ENCODE measurements at places on chromosomes 16 and 17.

- peak; percentile 83 for DNase-seq
Measured at GRCh38 chr16:30458561-30459394, 13.1 kb upstream of the SEPHS2 start.

DNA sequence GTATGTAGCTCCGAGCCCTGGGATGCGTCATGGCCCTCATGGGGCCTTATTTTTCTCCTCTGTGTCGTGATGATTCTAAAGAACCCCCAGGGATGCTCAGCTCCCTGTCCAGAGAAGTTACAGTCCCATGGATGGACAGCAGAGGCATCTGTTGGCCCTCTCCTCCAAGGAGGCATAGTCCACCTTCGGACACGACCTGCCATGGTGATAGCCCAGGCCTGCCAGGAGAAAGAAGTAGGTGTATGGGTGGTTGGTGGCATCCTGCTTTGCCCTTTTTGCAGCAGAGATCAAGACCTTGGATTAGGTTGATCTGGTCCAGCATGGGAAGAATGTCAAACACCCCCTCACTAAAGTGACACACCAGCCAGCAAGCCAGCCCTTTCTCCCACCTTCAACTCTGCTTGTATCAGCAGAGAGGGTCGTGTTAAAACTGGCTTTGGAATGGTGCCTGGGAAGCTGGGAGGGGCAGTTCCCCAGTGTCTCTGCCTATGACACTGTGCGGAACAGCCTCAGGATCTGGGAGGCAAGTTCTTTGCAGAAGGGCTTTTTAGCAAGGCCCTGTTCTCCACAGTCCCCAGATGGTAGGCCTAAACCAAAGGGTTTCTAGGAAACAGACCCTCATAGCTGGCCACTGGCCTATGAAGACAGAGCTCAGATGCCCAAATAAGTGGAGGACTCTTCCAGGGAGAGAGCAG is 259.9 kb upstream of the RPL38 start:
- DNase-seq: no peak

DNA sequence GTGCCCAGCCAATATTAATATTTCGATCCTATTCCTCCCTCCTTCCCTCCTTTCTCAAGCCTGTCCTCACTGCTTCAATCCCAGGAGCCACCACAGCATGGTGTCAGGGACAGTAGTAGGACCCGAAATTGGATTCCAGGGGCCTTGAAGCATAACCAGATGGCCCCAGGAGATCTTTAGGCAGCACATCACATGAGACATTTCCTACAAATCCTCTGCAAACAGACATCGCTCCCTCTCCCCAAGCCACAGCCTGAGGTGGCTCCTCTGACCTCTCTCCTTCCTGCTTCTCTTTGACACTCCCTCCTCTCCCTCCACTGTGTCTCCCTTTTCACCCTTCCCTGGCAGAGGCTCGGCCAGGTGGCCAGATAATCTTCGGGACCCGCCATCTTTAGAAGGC is 76.6 kb downstream of the BMERB1 start:
- DNase-seq: no peak

- no peak for DNase-seq
Measured at GRCh38 chr16:4685292-4685691, 8.1 kb upstream of the NUDT16L1 start.

DNA sequence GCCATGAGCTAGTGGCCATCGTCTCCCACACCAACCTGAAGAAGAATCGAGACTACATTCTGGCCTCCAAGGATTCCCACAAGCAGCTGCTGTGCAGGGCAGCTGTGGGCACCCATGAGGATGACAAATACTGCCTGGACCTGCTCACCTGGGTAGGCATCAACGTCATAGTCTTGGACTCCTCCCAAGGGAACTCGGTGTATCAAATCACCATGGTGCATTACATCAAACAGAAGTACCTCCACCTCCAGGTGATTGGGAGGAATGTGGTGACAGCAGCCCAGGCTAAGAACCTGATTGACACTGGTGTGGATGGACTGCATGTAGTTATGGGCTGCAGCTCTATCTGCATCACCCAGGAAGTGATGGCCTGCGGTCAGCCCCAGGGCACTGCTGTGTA is 70.2 kb downstream of the GRIN2A start:
- no peak for DNase-seq

GRCh38 chr17:16068323-16068722 is 68.7 kb downstream of the TTC19 start:
- DNase-seq: no peak

GRCh38 chr17:57523926-57524632 is 221.0 kb downstream of the CCDC182 start:
- DNase-seq: no peak

GRCh38 chr17:78725448-78726021 is 56.5 kb downstream of the CYTH1 start:
- no peak for DNase-seq

- peak; percentile 13 for DNase-seq
Measured at GRCh38 chr17:10772425-10773380, 31.2 kb downstream of the TMEM238L start.

GRCh38 chr17:81322271-81323082 is 27.4 kb upstream of the SLC38A10 start:
- DNase-seq: peak; percentile 38

- no peak for DNase-seq
Measured at GRCh38 chr16:66258916-66259845, 107.3 kb upstream of the CDH5 start.

DNA sequence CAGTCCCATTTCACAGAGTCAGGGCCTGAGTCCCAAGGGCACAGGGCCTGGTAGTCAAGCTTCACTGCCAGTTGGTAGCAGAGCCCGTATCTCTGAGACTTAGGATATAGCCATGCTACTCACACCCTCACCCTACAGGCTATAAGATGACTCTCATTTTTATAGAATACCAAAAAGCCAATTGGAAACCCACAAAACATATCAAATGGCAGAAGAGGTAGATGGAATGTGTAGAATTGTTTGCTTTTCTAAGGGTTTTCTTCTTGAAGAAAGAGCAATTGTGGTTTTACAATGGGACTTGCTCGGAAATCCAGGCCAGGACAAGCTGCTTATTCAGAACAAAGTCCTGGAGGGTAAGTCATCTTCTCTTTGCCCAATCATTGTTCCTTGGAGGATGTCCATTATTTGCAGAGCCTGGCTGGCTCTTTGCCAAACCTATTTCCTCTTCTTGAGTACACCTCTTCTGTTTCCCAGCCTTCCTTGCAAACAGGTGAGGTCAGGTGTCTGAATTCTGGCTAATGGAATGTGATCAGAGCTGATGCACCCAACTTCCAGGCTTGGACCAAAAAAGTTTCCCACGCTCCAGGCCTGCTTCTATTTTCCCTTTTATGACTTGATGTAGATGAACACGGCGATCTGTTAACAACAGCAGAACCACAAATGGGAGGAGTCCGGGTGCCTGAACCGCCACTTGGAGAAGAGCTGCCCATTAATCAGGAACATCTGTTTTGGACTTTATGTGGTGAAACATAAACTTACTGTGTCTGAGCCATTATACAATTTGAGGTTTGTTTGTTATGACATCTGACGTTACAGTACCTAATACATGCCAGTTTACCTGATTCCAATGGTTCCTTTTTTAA is 16.9 kb upstream of the CCL22 start:
- no peak for DNase-seq

GRCh38 chr16:47026492-47026891 is 53.0 kb upstream of the DNAJA2 start:
- no peak for DNase-seq

GRCh38 chr17:301681-302299 is 50.8 kb downstream of the RPH3AL start:
- DNase-seq: no peak

- no peak for DNase-seq
Measured at GRCh38 chr17:82177761-82178498, 34.7 kb downstream of the CCDC57 start.

DNA sequence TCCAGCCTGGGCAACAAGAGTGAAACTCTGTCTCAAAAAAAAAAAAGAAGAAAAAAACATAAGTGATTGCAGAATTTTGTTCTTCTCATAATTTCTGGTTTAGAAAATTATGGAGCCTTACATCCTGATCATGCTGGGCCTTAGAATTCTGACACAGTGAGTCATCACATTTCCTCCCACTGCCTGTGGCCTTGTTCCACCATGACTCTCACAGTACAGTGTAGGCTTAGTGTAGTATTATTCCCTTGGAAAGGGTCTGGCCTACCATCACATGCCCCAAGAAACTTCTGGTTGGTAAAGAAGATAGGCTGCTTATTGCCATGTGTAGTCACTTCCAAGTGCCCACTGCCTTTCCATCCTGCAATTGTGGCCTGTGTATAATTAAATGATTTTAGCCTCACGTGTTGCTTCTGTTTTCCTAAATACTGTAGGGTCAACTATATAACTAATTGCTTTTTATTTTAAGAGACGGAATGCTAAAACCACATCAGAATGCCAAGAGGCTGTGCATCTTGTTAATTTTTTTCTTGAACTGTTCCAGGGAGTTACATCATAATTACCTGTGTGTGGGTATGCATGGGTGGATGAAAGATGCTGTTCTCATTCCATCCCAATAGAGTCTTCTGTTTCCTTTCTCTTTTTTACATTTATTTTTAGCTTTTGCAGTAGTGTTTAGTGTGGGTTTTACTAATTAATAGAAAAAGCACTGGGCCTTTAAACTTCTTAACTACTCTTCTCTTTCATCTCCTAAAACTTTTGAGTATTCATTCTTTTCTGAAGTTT is 25.9 kb downstream of the OGFOD1 start:
- no peak for DNase-seq

GRCh38 chr16:69109486-69110270 is 4.2 kb downstream of the HAS3 start:
- DNase-seq: no peak

DNA sequence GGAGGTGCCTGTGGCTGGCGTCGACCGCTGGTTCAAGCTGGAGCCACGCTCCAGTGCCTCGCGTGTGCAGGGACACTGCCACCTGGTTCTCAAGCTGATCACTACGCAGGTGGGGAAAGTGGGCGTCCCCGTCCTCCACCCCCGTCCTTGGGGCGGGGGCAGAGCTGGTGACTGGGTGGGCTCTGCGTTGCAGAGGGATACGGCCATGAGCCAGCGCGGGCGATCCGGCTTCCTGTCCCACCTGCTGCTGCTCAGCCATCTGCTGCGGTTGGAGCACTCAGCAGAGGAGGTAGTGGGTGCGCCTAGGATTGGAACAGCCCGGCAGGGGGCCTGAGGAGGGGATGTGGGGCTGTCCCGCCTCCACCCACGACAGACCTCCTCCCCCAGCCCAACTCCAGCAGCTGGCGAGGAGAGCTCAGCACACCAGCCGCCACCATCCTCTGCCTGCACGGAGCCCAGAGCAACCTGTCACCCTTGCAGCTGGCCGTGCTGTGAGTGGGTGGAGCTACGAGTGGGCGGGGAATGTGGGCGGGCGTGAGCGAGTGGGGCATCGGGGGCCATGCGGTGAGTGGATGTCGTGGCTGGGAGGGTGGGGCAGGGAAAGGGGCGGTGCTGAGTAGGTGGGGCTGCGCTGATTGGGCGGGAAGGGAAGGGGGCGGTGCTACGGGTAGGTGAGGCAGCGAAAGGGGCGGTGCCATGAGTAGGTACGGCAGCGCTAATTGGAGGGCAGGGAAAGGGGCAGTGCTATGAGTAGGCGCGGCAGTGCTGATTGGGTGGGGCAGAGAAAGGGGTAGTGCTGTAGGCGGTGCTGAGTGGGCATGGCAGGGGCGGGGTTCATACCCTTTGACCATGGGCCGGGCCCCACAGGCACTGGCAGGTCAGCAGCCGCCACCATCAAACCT is 8.9 kb downstream of the TSR3 start:
- DNase-seq: peak; percentile 88

GRCh38 chr17:27635275-27635823 is 4.4 kb downstream of the LGALS9 start:
- no peak for DNase-seq

- no peak for DNase-seq
Measured at GRCh38 chr17:1617620-1618174, 10.9 kb downstream of the SLC43A2 start.

GRCh38 chr17:17058304-17058703 is 16.0 kb downstream of the MPRIP start:
- DNase-seq: no peak

- DNase-seq: no peak
Measured at GRCh38 chr16:4936181-4936990, 562 bp downstream of the PPL start.

- DNase-seq: no peak
Measured at GRCh38 chr17:29240968-29241963, 5.4 kb upstream of the CRYBA1 start.

DNA sequence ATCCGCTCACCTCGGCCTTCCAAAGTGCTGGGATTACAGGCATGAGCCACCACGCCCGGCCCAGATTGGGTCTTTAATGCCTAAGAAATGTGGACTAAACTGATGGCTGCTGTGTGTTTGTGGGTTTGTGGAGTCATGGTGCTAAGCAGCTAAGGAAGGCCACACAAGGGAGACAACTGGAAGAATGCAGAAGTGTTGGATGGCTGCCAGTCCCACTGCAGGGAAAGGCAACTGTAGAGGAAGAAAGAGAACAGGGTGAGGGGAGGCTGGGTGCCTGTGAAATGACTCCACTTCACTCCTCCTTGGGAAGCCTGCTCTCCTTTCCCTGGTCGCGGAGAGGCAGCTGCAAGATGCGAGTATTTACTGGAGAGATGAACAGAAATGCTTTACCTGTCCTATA is 23.5 kb upstream of the SIAH1 start:
- DNase-seq: no peak

DNA sequence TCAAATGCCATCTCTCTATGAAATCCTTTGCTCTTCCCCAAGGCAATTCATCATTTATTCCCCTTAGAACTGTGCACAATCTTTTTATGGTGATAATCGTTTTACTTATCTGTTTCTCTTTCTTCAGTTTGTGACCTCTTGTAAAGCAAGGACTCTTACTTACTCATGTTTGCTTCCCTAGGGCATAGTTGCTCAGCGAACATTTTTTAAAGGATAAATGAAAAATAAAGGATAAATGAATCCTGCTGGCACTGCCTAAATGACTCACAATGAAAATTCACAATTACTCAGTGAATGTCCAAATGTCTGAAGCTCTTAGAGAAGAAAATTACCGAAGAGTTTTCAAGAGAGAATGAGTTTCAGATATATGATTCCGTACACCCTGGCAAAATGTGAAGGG is 671.7 kb downstream of the CDH11 start:
- no peak for DNase-seq

GRCh38 chr17:75326226-75326848 is 37.1 kb upstream of the SLC25A19 start:
- DNase-seq: no peak

DNA sequence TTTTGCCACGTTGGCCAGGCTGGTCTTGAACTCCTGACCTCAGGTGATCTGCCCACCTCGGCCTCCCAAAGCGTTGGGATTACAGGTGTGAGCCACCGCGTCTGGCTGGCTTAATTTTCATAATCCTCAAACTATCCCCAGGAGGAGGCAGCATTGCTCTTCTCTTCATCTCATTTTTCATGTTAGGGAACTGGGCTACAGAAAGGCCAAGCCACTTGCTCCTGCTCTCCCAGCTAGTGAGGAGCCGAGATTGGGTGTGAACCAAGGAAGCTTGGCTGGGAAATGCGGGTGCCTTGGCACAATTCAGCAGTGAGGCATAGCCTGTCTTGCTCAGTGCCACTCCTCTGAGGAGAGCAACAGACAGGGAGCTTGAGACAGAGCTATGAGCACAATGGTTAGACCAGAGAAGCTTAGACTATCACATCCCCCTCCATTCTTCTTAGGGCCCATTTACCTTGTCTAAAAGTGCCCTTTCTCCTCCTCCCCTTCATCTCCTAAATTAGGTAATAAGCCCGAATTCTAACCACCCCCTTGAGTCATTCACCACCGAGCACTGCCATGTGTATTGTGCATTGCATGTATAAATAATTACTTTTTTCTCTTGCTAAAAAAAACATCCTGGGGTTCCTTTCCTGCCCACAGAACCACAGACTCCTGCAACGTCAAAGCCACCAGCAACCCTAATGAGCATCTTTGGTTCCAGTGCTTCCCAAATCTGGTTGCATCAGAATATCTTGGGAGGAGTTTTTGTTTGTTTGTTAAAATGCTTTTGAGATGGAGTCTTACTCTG is 20.0 kb upstream of the KIF19 start:
- DNase-seq: no peak
